ENCODE measurements at places on chromosomes 7 and 10.

DNA sequence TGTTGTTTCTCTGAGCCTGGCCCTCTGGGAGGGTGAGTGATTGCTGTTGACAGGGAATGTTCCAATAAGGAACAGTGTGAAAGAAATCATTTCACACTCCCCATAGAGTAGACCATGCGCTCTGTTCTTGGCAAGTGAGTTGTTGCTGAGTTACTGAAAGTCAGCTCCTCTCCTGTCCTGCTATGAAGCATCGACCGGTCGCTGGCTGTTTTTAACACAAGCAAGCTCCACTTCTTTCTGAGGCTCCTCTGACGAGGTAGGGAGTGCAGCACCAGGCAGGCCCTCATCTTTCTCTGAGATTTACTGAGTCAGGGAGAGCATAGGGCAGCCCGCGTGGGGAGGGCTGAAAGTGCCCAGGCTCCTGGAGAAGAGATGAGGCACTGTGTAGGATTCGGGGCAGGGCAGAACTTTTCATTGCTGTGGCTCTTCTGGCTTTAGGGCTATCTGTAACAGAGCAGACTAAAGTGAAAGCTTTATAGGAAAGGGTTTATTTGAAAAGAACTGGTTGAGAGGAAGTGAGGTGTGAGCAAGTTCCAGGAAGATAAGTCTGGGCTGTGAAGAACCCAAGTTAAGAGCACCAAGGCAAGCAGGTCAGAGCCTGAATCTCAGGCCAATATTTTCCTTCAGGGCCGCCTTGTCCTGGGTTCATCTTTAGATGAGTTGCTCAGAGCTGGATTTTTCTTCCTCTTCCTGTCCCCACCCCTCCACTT is 332.2 kb downstream of the CCSER2 start:
- no peak for DNase-seq

DNA sequence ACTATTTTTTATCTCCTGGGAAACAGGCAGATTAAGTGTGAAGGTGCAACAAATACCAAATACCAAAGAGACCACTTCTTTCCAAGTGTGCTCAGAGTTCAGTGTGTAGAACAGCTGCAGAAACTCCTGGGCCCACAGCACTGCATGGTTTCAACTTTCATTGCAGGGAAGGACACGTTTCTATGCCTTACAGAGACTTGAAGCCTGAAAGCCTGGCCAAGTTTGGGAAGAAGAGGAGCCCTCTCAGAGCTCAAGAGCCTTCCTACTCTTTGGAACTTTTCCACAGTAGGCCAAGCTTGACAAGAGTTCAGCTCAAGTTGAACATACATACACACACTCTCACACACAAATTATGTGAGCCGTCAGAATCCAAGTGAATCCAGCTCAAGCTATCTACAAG is 2.5 kb downstream of the HOXA4 start:
- no peak for DNase-seq

GRCh38 chr10:29142516-29143314 is 146.2 kb upstream of the LYZL1 start:
- peak; percentile 25 for DNase-seq

- no peak for DNase-seq
Measured at GRCh38 chr7:85175217-85175616, 11.6 kb downstream of the SEMA3D start.

DNA sequence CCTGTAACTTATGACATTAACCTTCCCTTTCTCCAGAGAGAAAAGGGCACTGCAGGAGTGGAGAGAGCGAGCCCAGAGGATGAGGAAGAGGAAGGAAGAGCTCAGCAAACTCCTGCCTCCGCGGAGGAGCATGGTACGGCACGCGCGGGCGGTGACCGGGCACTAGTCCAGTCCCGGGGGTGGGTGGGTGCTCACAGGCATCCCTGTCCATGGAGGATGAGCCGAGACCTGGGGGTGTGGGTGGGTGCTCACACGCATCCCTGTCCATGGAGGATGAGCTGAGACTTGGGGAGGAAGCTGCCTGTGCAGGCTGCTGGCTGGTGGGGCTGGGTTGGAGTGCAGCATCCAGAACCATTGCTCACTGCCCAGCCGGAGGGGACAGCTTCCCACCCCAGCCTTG is 23.8 kb downstream of the LRRC27 start:
- no peak for DNase-seq

- DNase-seq = peak; percentile 68
Measured at GRCh38 chr7:41940760-41941343, 238.0 kb upstream of the INHBA start.

DNA sequence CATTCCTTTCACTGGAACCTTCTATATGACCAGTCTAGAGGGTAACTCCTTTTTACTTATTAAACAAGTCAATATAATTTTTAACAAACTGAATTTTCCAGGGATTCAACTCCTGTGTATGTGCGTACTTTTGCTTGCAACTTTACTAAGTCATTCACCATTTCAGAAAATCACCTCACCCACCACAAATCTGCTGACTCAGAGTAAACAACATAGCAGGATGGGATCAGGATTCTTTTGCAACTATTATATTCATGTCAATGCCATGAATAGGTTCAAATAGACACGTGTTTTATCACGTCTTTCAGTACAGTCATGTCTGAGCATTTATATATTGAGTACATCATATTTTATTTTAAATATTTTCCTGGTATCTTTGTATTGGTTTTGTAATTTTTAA is 14.5 kb downstream of the CTTNBP2 start:
- no peak for DNase-seq

- peak; percentile 13 for DNase-seq
Measured at GRCh38 chr7:106313966-106314365, 29.2 kb upstream of the NAMPT start.

DNA sequence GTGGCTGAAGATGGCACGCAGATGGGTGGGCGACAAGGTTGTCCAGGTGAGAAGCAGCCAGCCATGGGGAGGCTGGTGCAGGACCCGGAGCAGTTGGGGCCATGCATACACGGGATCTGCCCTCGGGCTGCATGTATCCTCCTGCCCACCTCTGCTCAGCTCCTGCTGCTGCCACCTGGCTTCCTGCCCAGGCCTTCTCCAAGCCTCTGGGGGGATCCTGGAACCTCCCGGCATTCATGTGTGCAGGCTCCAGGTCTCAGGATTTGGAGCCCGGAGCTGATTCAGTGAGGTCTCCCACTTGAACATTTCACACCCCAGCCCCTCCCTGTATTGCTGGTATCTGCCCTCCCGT is 27.0 kb downstream of the PDGFA start:
- DNase-seq = no peak

DNA sequence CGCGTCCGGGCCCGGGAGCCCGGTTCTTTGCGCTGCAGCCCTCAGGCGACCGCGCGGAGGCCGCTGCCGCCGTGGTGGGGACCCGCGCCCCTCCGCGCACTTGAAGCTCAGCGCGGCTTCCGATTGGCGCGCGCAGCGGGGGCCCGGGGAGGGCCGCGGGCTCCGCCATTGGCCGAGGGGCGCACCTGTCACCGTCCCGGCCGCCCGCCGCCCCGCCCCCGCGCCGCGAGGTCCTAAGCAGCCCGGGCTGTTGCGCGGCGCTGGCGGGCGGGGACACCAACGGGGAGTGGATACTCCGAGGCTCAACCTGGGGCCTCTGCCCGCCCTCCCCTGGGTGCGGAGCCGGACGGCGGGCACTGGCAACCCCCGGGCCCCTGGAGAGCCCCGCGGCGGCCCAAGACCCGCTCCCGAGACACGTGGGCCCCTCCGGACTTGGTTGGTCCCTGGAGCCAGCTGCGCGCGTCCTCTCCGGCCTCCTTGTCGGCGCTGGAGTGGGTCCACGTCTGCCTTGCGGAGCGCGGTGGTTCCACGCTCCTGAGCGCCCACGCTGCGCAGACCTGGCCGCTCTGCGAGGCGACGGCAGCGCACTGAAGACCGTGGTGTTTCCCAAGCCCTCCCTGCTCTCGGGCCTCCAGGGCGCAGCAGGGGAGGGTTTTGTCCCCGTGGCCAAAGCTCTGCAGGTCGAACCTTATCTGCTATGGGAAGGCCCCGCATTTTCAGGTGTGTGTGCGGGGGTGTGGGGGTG is at the start of gene MNX1:
Gene MNX1, minus strand, starts transcription at position 76 of the 745 bp plus-strand sequence. CDS start 313 bp downstream, outside the sequence.
- peak; percentile 42 for DNase-seq

- DNase-seq = no peak
Measured at GRCh38 chr7:159086301-159086925, 58.3 kb downstream of the VIPR2 start.

DNA sequence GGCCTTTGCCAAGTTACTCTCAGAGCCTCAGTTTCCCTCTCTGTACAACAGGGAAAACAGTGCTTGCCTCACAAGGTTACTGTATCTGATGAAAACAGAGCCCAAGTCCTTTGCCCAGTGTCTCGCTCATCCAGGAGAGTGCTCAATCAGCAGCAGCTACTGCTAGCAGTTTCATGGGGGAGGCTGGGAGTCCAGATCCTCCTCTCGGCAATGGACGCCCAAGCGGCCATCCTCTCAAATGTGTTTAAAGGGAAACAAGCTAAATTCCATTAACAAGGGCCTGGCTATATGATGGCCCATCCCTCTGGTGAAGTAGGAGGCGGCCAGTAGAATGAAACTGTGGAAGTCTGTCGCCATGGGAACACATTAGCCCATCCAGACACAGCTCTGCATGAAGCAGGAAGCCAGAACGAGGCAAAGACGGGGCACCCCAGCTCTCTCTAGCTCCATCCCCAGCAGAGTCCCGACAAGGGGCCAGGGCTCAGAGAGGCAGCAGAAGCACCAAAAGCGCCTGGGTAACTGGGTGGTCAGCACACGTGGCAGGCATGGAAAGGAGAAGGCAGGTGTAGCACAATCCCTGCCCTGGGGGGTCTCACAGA is 35.2 kb downstream of the FAM53B start:
- no peak for DNase-seq

- DNase-seq = no peak
Measured at GRCh38 chr7:121500360-121501058, 104.4 kb upstream of the FAM3C start.

- DNase-seq = no peak
Measured at GRCh38 chr7:140625908-140626868, 14.4 kb downstream of the DENND2A start.

- DNase-seq = no peak
Measured at GRCh38 chr10:122632031-122632430, 67.6 kb downstream of the C10orf120 start.

GRCh38 chr7:23275912-23276311 is 23.2 kb upstream of the MALSU1 start:
- no peak for DNase-seq

GRCh38 chr7:91514591-91514990 is 250.4 kb downstream of the FZD1 start:
- no peak for DNase-seq

- DNase-seq = no peak
Measured at GRCh38 chr10:2077231-2077630, 339.9 kb upstream of the ADARB2 start.

- DNase-seq = peak; percentile 21
Measured at GRCh38 chr10:72328829-72329204, 25.9 kb downstream of the DNAJB12 start.

- no peak for DNase-seq
Measured at GRCh38 chr7:29400437-29400836, 163.2 kb upstream of the PRR15 start.

DNA sequence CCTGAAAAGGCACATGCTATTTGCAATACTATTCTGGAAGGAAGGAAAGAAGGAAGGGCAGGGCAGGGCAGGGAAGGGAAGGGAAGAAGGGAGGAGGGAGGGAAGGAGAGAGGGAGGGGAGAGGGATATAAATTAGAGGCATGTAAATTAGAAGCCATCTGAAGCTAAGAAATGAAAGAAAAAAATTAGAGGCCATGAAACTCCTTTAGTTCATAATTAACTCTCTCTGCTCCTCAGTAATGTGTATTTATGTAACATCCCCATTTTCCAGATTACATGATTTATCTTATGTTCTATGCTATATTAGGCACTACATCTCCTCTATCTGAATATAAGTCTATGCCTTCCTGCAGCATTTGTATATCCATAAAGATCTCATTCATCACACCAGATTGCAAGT is 12.7 kb upstream of the JCAD start:
- DNase-seq = no peak

GRCh38 chr10:114544045-114544659 is 113.9 kb downstream of the ABLIM1 start:
- no peak for DNase-seq

GRCh38 chr7:121081327-121081936 is 92.9 kb downstream of the CPED1 start:
- peak; percentile 83 for DNase-seq

DNA sequence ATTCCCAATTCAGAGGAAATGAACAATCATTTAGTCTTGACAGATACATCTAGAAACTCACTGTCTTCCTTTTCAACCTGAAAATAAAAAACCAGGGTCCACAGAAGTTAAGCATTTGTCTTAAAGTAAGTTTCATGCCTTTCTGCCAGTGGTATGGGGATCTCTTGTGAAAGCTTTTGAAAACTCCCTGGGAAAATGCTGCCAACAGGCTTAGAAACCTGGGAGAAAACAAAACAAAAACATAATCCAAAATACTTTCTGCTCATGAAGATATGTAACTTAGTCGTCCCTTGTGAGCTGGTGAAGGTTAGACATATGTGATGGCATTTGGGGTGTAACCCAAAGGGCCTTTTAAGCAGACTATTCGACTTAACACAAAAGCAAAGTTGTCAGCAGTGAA is 66.4 kb upstream of the ZNF438 start:
- DNase-seq = no peak

GRCh38 chr7:650339-651031 is 76.0 kb upstream of the DNAAF5 start:
- no peak for DNase-seq

- DNase-seq = no peak
Measured at GRCh38 chr10:33187427-33187999, 147.0 kb downstream of the NRP1 start.

DNA sequence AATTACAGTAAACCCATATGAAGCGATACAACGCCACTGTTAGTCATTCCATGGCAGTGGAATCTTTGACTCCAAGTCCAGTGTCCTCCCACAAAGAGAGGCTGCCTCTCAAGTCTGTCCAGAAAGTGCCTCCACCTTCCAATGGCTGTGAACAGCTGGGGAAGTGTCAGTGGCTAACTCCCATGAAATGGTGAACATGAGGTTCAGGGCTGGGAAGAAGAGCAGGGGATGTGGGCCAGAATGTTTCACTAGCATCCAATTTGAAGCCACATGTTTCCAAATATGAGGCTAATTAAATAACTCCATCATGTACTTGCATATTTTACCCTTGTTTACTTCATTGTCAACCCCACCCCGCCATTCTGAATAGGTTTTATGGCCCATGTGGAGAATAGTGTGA is 53.1 kb upstream of the CHST15 start:
- DNase-seq = no peak
